WTC11 (cell line): ENCODE measurements at places on chromosomes 16 and 17. TPM values are rescaled to one million over a fixed set of nuclear protein-coding genes. Genes with fewer than 3 reads are reported as not detected.

ZNF423 gene
- 37.6 to 38.8 TPM (median 38.6 TPM) in 3 replicates for total RNA-seq

GRCh38 chr16:13779676-13780075, 140.3 kb upstream of the ERCC4 start:
- DNase-seq, result no peak

DNA sequence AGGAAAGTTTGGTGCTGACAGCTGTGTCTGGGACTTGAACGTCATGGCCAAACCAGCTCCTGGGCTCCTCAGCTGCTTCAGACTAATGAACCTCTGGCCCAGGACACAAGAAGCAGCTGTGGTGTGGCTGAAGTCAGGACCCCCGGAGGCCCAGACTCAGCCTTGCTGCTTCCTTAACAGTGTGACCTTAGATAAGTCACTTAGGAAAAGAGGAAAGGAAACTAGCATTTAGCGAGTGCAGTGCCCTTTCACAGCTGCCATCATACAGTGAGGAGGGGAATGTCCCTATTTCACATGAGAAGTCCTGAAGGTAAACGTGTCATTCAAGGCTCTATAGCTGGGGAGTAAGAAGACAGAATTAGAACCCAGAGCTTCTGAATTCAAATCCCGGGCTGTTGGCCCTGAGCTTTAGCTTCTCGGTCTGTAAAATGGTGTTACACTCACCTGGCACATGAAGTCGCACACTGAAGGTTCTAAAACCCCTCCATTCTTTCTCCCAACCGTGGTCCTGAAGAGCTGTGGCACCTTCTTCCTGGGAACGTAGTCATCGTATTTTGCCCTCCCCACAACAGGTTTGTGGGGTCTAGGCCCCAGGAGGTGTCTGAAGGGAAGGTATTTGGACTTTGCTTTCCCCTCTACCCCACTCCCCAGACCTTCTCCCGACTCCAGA, 910 bp upstream of the RAMP2 start:
- no peak for DNase-seq

KCTD19 gene
- 0.85 to 1.1 TPM (median 0.85 TPM) in 3 replicates for total RNA-seq

DNA sequence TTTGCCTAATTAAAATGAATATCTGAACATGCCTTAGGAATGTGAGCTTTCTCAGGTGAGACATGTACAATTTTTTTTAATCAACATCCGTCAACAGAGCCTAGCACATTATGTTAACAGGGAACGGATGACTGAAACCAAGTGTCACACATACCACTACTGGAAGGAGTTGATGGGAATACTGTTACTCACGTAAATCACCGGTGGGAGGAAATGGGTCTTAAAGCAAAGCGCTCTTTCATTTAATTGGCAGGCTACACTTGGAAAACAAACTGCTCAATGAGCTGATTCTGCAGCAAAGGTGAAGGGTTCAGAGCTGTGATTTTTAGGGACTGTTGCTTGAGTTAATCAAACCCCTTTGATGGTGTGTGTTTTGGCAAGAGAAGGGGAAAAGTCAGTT, 4.8 kb downstream of the CPPED1 start:
- no peak for DNase-seq

HLF gene
- 0.30 to 0.34 TPM (median 0.31 TPM) in 3 replicates for total RNA-seq

DNA sequence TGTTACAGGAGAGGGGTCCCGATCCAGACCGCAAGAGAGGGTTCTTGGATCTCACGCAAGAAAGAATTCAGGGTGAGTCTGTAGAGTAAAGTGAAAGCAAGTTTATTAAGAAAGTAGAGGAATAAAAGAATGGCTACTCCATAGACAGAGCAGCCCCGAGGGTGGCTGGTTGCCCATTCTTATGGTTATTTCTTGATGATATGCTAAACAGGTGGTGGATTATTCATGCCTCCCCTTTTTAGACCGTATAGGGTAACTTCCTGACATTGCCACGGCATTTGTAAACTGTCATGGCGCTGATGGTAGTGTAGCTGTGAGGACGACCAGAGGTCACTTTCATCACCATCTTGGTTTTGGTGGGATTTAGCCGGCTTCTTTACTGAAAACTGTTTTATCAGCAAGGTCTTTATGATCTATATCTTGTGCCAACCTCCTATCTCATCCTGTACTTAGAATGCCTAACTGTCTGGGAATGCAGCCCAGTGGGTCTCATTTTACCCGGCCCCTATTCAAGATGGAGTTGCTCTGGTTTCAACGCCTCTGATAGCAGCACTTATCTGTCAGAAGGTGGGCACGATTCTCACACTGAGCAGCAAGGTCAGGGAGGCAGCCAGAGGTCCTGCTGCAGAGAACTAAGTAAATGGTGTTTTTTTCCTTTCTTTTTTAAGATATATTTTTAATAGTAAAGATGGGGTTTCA, 26.5 kb upstream of the XYLT2 start:
- no peak for DNase-seq

DNA sequence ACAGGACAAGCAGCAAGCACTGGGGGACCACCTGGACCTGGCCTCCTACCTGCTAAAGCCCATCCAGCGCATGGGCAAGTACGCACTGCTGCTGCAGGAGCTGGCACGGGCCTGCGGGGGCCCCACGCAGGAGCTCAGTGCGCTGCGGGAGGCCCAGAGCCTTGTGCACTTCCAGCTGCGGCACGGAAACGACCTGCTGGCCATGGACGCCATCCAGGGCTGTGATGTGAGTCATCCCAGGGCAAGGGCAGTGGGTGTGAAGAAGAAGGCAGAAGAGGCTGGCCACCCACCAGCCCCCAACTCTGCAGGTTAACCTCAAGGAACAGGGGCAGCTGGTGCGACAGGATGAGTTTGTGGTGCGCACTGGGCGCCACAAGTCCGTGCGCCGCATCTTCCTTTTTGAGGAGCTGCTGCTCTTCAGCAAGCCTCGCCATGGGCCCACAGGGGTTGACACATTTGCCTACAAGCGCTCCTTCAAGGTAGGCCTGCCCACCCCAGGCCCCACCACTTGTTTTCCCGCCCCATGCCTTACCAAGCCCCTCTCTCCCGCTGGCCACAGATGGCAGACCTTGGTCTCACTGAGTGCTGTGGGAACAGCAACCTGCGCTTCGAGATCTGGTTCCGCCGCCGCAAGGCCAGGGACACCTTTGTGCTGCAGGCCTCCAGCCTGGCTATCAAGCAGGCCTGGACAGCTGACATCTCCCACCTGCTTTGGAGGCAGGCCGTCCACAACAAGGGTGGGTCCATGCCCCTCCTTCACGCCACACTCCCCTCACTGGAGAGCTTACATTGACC, 7.3 kb downstream of the PLEKHG4 start:
- no peak for DNase-seq

- no peak for DNase-seq
Observed at GRCh38 chr16:12800817-12801216, 2.9 kb downstream of the CPPED1 start.

DNA sequence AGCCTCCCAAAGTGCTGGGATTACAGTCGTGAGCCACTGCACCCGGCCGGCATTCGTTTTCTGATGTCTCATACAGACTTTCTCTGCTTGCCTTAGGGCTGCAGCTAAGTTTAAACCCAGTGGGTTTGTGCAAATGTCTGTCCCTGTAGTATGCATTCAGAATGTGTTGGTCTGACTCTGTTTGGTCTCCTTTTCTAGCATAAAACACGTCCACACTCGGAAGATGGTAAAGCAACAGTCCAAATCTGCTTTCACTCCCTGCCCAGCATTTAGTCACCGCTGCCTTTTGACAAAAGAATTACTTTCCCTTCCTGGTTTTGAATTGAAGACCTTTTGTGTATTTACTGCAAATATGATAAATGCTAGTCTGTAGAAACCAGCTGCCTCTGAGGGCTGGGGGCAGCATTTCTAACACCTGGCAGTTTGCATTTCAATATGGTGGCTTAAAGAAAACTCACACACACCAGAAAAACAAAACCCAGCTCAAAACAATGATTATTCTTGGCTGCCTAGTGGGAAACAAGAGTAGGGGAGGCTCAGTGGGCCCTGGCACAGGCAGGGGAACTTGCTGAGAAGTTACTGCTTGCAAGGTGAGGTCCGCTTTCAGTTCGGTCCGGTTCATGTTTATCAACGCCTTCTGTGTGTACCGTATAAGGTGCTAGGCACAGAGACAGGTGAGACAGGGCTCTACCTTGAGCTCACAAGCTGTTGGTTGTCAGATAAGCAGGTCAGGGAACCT, 56.9 kb downstream of the MSI2 start:
- no peak for DNase-seq

GRCh38 chr17:51608251-51608933, 348.0 kb downstream of the UTP18 start:
- DNase-seq, result no peak

- DNase-seq, result peak; percentile 75
Observed at GRCh38 chr17:81094509-81095382, 59.8 kb downstream of the BAIAP2 start.

MEFV gene
- 0.09 to 0.21 TPM (median 0.14 TPM) in 3 replicates for total RNA-seq

KRT27 gene
- total RNA-seq, result not detected in 3 replicates

DNA sequence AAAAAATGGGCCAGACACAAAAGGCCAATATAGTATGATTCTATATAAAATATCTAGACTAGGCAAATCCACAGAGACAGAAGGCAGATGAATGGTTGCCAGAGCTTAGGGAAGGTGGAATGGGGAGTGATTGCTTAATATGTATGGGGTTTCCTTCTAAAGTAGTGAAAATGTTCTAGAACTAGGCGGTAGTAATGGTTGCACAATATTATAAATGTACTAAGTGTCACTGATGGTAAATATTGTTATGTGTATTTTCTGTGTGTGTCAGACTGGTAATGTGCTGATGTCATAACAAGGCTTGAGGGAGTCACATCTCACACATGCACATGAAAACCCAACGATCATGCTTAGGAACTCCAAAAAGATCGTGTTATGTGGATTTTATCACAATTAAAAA, 106.9 kb upstream of the SIAH1 start:
- no peak for DNase-seq

GRCh38 chr17:10360578-10360977, 12.2 kb downstream of the MYH13 start:
- DNase-seq, result no peak

TMEM98 gene
- 66.0 to 70.3 TPM (median 69.8 TPM) in 3 replicates for total RNA-seq

DNA sequence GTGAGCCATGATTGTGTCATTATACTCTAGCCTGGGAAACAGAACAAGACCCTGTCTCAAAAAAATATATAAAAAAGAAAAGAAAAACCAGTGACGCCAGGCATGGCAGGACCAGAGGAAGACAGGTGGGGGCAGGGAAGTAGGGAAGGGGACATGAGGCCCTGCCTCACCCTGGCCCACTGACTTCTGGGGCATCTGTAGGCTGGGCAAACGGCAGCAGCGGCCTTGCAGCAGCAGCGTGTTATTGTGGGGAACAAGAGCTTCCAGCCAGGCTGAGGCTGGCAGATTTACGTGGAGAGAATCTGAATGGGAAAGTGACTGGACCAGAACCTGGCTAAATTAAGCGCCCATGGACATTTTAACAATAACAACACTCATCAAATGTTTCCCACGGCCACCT, 19.4 kb downstream of the CMTM4 start:
- no peak for DNase-seq

TBC1D28 gene
- total RNA-seq, result 0.09 to 0.15 TPM in 2 of 3 replicates, not detected in the other

TBC1D3 gene
- total RNA-seq, result not detected in 3 replicates

GAS2L2 gene
- total RNA-seq, result 0.07 to 0.30 TPM (median 0.15 TPM) in 3 replicates

- no peak for DNase-seq
Observed at GRCh38 chr16:81040131-81040530, 4.5 kb downstream of the ATMIN start.

KRT34 gene
- total RNA-seq, result not detected in 3 replicates

CDH1 gene
- 265 to 281 TPM (median 278 TPM) in 3 replicates for total RNA-seq

- DNase-seq, result peak; percentile 59
Observed at GRCh38 chr17:40122136-40122998, 596 bp downstream of the MSL1 start.

OR3A2 gene
- total RNA-seq, result not detected in 3 replicates

DNA sequence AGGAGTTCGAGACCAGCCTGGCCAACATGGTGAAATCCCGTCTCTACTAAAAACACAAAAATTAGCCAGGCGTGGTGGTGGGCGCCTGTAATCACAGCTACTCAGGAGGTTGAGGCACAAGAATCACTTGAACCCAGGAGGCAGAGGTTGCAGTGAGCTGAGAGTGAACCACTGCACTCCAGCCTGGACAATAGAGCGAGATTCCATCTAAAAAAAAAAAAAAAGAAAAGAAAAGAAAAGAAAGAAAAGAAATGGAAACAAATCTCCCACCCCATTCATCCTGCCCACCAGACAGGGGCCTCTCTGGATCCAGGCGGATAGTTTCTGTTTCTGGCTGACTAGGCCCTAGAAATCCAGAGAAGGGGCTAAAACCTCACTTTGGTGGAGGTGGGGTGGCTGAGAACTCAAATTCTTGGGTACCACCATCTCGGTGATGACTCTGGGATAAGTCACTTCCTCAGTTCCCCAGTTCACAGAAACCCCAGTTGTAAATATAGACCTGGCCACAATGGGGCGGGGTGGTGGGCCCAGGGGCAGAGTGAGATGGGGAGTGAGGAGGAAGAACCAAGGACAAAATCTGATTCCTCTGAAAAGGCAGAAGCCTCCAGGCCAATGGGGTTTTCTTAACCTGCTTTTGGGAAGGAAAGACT, 22.2 kb downstream of the SOCS1 start:
- DNase-seq, result peak; percentile 40

GRCh38 chr17:79338604-79339003, 264.0 kb downstream of the ENGASE start:
- no peak for DNase-seq

CNTNAP1 gene
- 12.1 to 12.7 TPM (median 12.7 TPM) in 3 replicates for total RNA-seq

GRCh38 chr17:892958-893357, 86.6 kb downstream of the NXN start:
- DNase-seq, result no peak

DNAH17 gene
- 0.73 to 0.94 TPM (median 0.87 TPM) in 3 replicates for total RNA-seq

- DNase-seq, result no peak
Observed at GRCh38 chr17:11991461-11991860, 5.8 kb downstream of the ZNF18 start.
